ENCODE measurements at places on chromosomes 3 and 15. TPM values are rescaled to one million over a fixed set of nuclear protein-coding genes. Genes with fewer than 3 reads are reported as not detected.

DNA sequence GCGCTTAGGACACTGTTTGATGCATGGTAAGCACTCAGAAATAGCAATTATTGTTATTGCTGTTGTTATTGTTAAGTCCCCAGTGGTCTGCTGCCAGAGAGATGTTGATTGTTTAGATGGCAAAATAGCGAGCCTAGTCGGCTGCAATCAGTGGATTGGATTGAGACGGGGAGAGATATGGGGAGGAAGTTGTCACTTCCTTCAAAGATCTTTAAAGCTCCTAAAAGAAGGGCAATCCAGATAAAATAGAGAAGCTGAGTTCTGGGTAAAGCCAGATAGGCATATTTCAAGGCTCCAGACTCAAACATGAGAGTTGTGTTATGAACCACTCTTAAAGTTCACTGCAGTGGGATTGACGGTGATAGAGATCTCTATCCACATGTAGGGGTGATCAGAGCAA, 64.5 kb downstream of the RYR3 start:
- no peak for DNase-seq

GRCh38 chr3:141236361-141236760, 4.7 kb downstream of the PXYLP1 start:
- no peak for DNase-seq

The LTK gene
- total RNA-seq = 1.1 TPM

The OIP5 gene
- total RNA-seq = not detected

The SEMA6D gene
- 16.5 TPM for total RNA-seq

The NRROS gene
- total RNA-seq = 2.4 TPM
